ENCODE measurements at places on chromosomes 11 and 22. TPM values are rescaled to one million over a fixed set of nuclear protein-coding genes. Genes with fewer than 3 reads are reported as not detected.

- H3K4me3 ChIP-seq, result no peak overlapping the region
- H3K27ac ChIP-seq, result no peak overlapping the region
- no peaks in the 10 kb centered on the region for H3K36me3 ChIP-seq
- no peak for DNase-seq
These were observed 153.4 kb upstream of the CADM1 start for GRCh38 chr11:115657586-115657985.

DNA sequence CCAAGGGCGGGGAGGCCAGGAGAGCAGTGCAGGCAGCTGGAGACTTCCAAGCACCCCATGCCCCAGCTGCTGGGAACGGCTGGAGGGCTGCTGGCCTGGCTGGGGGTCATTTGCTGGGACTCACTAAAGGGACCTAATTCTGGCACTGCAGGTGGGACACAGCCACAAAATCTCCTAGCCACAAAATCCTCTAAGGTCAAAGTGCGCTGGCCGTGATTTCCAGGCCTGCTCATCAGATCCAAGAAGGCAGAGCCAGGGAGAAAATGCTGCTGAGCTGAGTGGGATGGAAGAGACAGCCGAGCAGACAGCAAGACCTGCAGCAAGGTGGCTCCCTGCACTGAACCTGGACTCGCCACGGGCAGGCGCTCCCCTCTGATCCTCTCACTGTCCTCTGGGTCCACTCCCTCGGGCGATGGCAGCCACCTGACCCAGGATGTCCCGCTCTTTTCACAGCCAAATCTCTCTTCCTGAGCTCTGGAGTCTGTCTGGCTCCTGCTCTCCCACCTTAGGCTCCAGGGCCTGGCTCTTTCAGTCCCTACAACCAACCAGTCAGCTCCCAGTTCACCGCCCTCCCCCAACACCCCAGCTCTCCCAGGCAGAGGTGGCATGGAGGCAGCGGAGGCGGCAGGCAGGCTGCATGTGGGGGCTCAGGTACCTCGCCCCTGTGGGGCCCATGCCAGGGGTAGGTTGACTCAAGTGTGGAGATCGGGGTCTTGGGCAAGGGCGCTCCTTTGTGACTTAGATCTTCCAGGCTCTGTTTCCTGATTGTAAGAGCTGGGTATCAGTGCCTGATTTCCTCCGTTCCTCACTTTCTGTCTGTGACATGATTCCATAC lies 14.5 kb downstream of the OVOL1 start:
- no peak overlapping the region for H3K27ac ChIP-seq
- H3K4me1 ChIP-seq, result no peaks in the 10 kb centered on the region

GRCh38 chr11:73520353-73521061 lies 77.4 kb downstream of the FAM168A start:
- H3K36me3 ChIP-seq, result no peaks in the 10 kb centered on the region
- H3K4me3 ChIP-seq, result no peak overlapping the region
- H3K27ac ChIP-seq, result no peak overlapping the region
- H3K4me1 ChIP-seq, result no peaks in the 10 kb centered on the region
- H3K27me3 ChIP-seq, result no peaks in the 10 kb centered on the region

Gene APIP
- total RNA-seq, result 12.3 TPM

DNA sequence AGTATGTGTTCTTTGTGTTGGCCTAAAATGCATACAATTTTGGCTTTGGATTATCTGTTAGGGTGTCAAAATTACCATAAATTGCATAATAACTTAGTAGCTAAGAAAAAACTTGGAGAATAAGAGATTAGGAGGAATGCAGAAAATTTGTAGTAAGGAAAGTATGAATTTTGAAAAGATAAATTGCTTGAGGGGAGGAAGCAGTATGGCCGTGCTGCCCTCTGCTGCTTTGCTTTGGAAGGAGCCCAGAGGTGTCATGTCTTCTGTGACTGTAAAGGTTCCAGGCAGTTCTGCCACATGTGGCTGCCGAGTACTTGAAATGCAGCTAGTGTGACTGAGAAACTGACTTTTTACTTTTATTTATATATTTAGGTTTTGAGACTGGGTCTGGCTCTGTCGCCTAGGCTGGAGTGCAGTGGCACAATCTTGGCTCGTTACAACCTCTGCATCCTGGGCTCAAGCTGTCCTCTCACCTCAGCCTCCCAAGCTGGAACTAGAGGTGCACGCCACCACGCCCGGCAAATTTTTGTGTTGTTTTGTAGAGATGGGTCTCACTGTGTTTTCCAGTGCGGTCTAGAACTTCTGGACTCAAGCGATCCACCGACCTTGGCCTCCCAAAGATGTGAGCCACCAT lies 1.8 kb downstream of the ADSL start:
- no peak for DNase-seq
- H3K27ac ChIP-seq, result no peak overlapping the region
- peak overlapping the region; percentile 79 for H3K4me3 ChIP-seq
- peaks cover 28% of the 10 kb centered on the region for H3K4me1 ChIP-seq
- H3K36me3 ChIP-seq, result peaks cover 37% of the 10 kb centered on the region
- H3K27me3 ChIP-seq, result no peaks in the 10 kb centered on the region

DNA sequence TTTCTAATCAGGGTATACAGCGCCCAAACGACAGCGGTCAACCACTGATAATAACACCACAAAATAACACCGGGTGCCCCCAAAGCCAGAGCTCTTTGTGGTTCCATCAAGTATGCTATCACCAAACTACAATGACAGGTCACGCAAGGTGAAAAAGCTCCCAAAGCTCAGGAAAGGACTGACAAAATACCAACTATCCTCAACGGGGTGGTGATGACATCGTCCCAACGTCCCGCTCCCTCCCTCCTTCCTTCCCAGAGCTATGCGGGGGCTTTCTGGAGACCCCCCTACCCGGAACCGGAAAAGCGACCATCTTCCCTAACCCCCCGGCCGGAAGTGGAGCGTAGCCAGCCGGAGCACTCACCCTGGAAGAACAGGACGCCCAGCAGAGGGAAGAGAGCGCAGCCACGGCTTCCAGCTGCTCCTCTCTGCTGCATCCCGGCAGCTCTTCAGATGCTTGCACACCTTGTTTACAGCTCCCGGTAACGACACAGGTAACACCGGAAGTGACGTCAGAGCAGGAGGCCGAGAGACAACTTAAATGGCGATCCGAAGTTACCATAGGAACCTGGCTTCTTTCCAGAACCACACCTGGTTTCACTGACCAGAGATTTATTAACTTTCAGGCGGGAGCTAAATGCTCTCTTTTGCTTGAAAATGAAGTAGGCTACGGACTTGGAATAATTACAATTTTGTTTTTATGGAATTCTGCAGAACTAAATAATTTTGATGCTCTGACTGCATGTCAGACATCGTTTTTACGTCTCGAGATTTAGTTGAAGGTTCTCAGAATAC lies at the start of gene MPZL3:
MPZL3 (minus strand) TSS at position 508 of the 795 bp plus-strand sequence; CDS start at position 437, 71 bp downstream.
- DNase-seq, result peak; percentile 84
- no peaks in the 10 kb centered on the region for H3K36me3 ChIP-seq
- peaks cover 8% of the 10 kb centered on the region for H3K27me3 ChIP-seq
- H3K4me1 ChIP-seq, result peaks cover 10% of the 10 kb centered on the region
- peak within 1 kb of the TSS; percentile 72 for H3K4me3 ChIP-seq

Gene CRYAB
- total RNA-seq, result 199 TPM

DNA sequence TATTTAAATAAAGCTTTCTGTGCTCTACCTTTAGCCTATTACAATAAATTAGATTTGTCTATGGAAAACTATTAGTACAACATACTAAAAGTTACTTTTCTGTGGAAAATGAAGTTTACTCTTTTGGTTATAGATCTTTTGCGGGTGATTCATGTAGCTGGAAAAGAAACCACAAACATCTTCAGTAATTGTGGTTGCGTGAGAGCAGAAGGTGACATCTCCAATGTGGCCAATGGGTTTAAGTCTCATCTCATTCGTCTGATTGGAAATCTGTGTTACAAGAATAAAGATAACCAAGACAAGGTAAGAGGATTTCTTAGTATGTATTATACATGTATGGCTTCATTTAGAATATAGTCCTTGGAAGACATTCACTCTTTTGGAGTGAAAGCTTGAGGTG lies 68.6 kb downstream of the ATXN10 start:
- DNase-seq, result no peak
- H3K27ac ChIP-seq, result no peak overlapping the region
- peaks cover 13% of the 10 kb centered on the region for H3K4me1 ChIP-seq
- H3K27me3 ChIP-seq, result no peaks in the 10 kb centered on the region

DNA sequence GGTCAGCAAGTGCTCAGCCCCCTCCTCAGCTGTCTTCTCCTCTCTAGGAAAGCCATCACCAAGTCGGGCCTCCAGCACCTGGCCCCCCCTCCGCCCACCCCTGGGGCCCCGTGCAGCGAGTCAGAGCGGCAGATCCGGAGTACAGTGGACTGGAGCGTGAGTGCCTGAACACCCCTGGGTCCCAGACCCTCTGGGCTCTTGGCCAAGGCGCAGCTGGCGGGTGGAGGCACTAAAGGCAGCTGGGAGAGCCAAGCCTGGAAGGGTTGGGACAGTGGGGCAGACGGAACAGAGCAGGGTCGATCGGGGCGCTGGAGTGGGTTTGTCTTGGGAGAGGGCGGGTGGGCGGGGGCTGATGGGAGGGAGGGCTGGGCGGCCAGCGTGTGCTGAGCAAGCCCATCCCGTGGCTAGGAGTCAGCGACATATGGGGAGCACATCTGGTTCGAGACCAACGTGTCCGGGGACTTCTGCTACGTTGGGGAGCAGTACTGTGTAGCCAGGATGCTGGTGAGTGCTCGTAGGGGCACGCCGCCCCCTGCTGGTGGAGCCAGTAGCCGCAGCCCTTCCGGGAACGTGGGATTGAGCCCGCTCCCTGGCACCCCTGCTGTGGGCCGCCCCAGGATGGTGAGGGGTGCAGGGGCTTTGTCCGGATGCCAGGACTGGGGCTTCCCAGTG lies 14.1 kb upstream of the MDK start:
- H3K4me1 ChIP-seq, result peaks cover 38% of the 10 kb centered on the region
- H3K36me3 ChIP-seq, result peaks cover 46% of the 10 kb centered on the region
- H3K27me3 ChIP-seq, result no peaks in the 10 kb centered on the region
- no peak overlapping the region for H3K27ac ChIP-seq
- no peak for DNase-seq
- no peak overlapping the region for H3K4me3 ChIP-seq

DNA sequence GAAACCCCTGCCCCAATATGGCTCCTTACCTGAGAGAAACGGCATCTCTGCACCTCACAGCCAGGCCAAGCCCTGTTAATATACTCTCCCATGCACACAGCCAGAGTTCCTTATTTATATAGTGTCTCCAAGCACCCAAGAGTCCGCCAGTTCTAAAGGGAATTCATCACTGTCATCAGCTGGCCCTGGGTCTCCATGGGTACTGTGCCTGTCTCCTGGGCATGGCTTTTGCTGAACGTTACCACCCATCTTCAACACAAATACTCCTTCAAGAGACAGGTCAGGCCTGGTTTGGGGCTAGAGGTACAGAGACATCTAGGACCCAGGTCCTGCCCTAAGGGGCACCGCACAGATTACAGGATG lies 1.6 kb upstream of the ATG16L2 start:
- peaks cover 51% of the 10 kb centered on the region for H3K4me1 ChIP-seq
- DNase-seq, result no peak
- peaks cover 12% of the 10 kb centered on the region for H3K36me3 ChIP-seq
- H3K27ac ChIP-seq, result peak overlapping the region; percentile 97

Gene ANO9
- total RNA-seq, result 81.9 TPM

GRCh38 chr22:30866811-30867271 lies 101.7 kb downstream of the MORC2 start:
- peaks cover 4% of the 10 kb centered on the region for H3K36me3 ChIP-seq
- DNase-seq, result peak; percentile 16
- no peak overlapping the region for H3K4me3 ChIP-seq
- no peak overlapping the region for H3K27ac ChIP-seq

DNA sequence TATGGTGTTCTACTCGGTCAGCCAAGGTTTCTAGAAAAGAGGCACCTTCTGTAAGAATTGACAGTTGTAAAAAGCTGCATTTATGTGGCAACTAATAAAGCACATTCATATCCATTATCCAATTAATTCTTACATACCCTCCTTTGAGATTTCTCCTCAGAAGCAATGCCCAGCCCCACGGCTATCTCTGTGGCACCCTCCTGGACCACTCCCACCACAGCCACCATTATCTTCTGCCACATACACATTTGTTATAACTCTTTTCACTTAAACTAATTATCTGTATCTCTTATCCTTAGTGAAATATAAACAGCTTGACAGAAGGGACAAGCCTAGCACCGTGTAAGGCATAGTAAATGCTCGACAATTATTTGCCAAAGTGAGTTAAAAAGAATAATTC lies 48.5 kb downstream of the PAK1 start:
- H3K27me3 ChIP-seq, result no peaks in the 10 kb centered on the region
- no peaks in the 10 kb centered on the region for H3K36me3 ChIP-seq
- no peaks in the 10 kb centered on the region for H3K4me1 ChIP-seq
- H3K27ac ChIP-seq, result no peak overlapping the region
- no peak overlapping the region for H3K4me3 ChIP-seq
- DNase-seq, result no peak

GRCh38 chr22:42969348-42969975 lies 45.5 kb downstream of the PACSIN2 start:
- no peak overlapping the region for H3K4me3 ChIP-seq
- no peaks in the 10 kb centered on the region for H3K36me3 ChIP-seq
- no peak for DNase-seq
- H3K27me3 ChIP-seq, result no peaks in the 10 kb centered on the region

DNA sequence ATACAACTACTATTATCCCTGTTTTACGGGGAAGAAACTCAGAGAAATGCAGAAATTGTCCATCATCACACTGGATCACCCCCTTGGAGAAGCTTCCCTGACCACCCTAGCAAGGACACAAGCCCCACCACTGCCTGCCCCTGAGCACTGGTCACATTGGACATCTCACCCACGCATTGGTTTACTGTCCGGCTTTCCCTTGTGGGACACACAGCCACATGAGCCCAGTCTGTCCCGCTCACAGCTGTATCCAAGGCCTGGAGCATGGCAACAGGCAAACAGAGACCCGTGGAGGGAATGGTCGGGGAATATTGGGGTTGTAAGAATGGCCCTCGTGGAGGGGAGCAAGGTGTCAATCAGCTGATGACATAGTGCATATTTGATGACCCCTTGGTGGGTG lies 42.7 kb upstream of the FGF3 start:
- no peaks in the 10 kb centered on the region for H3K4me1 ChIP-seq
- no peak overlapping the region for H3K27ac ChIP-seq
- H3K27me3 ChIP-seq, result peaks cover 76% of the 10 kb centered on the region

- peak overlapping the region; percentile 38 for H3K27ac ChIP-seq
- H3K36me3 ChIP-seq, result no peaks in the 10 kb centered on the region
- DNase-seq, result no peak
- H3K4me3 ChIP-seq, result no peak overlapping the region
These were observed 205.8 kb downstream of the NAV2 start for GRCh38 chr11:19918302-19919049.

Gene BRSK2
- 0.30 TPM for total RNA-seq

Gene MN1
- total RNA-seq, result 6.5 TPM

All from suprapubic skin (tissue), 4 donors.